Stimulated activated CD4-positive, alpha-beta T cell treated with anti-CD3 and anti-CD28 coated beads, Interleukin-4, amount 100 ng/mL, for 48 hours (primary cell): ENCODE measurements at places on chromosomes 12 and 14.
A peak's percentile ranks its signal among the peaks of the same experiment; 100 is the strongest.

GRCh38 chr14:105196265-105196960 is 15.3 kb upstream of the NUDT14 start:
- no peak for DNase-seq

- DNase-seq, result no peak
Measured at GRCh38 chr12:27048822-27049752, 26.7 kb downstream of the MED21 start.

- DNase-seq, result no peak
Measured at GRCh38 chr14:72292689-72293024, 360.4 kb downstream of the RGS6 start.

DNA sequence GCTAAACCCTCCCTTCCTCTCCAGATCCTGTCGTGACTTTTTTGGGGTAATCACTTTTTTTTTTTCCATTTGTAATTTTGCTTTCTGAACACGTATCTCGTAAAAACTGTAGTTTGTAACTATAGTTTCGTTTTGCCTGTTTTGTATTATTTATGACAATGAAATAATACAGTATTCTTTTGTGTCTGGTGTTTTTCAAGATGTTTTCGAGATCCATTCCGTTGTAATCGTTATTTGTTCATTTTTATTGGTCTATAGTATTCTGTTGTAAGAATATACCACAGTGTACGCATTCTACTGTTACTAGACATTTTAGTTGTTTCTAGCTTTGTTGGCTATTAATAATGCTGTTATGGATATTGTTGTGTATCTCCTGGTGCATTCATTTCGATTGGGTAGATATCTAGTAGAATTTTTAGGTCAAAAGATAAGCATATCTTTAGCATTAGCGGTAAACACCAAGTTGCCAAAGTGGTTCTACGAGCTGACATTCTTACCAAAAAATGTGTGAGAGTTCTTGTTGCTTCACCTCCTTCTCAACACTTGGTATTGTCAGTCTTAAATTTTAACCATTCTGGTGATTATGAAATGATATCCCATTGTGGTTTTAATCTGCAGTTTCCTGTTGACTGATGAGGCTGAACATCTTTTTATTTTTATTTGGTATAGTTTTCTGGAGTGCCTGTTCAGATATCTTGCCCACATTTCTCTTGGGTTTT is 92.3 kb upstream of the EVL start:
- DNase-seq, result no peak

DNA sequence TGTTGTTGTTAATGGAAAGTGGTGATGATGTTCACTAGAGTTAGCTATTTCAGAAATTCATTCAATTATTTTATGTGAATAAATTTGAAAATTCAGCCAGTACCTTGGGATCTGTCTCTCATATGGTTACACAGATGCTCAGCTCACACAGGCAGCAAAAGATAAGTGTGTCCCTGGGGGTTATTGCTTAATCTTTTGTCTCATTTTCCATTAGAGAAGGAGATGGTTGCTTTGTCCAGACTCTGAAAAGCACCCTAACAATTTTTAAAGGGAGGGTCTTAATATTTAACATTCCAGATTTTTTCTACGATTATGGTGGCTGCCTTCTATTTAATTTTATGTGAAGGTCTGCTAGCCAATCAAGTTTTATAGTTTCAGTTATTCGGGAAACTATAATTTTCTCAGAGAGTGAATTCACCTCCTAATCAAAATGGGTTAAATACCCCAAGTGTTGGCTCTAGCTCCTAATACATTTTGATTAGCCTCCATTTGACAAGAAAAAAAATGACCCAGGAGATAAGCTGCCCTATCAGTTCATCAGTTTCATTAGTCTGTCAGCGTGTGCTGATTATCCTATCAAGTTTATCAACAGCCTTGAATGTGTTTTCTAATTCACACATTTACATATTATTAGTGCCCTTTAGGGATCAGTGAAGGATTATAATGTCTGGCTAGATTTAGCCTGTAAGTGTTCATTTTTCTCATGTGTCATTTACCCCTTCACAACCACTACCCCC is 282.1 kb downstream of the TMTC2 start:
- no peak for DNase-seq

GRCh38 chr12:93838193-93838592 is 161.0 kb downstream of the CRADD start:
- no peak for DNase-seq

DNA sequence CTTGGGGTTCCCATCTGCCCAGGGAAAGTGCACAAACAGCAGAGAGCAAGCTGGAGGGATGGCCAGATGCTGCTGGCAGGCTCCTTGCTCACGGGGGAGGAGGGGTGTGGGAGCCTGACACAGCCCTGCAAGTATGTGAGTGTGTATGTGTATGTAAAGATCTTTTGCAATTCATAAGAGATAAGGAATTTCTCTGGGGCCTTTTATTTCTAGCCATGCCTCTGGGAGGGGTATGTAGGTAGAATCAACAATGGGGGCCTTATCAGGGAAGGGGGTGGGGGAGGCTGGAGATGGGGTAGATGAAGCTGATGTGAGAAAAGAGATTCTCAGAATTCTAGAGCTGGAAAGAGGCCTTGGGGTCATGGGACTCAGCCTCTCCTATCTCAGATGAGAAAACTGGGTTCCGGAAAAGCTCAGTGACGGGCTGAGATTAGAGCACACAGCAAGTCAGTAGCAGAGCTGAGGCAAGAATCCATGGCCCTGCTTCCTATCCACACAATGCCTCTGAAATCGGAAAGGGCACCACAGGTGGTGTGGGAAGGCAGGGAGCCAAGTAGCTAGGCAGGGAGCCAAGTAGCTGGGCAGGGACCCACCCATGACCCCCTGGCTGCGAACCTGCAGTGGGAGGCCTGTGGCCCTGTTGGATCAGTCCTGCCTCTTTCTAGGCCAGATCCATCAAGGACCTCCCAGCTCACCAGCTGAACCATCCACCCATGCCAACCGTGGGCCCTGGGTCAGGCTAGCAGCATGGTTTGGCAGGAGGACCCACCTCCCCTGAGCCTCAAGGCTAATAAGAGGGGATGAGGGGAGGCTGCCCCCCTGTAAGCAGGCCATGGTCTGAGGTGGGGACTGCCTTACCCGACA is 54.7 kb downstream of the PLEKHG3 start:
- DNase-seq, result no peak

DNA sequence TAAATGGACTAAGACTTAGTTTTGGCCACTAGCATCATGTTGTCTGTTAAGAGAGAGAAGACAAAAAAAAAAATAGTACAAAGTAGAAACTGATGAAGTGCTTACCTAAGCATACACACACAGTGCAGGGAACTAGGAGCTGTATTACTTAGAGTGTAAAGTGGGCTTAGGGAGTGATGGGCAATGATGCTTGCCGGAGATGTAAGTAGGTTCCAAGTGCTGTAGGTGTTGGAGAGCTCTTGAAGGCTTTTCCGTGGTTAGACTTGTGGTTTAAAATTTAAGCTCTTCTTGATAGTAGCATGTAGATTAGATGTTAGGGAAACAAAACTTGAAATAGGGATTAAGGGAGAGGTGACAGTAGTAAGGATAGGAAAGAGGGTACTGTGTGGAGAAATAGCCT is 34.7 kb downstream of the MIA2 start:
- no peak for DNase-seq

- DNase-seq, result no peak
Measured at GRCh38 chr12:122423258-122424165, 1.0 kb upstream of the CLIP1 start.

GRCh38 chr14:68932231-68932630 is 46.9 kb downstream of the ACTN1 start:
- no peak for DNase-seq

GRCh38 chr14:56754921-56755320 is 55.4 kb downstream of the OTX2 start:
- DNase-seq, result no peak

DNA sequence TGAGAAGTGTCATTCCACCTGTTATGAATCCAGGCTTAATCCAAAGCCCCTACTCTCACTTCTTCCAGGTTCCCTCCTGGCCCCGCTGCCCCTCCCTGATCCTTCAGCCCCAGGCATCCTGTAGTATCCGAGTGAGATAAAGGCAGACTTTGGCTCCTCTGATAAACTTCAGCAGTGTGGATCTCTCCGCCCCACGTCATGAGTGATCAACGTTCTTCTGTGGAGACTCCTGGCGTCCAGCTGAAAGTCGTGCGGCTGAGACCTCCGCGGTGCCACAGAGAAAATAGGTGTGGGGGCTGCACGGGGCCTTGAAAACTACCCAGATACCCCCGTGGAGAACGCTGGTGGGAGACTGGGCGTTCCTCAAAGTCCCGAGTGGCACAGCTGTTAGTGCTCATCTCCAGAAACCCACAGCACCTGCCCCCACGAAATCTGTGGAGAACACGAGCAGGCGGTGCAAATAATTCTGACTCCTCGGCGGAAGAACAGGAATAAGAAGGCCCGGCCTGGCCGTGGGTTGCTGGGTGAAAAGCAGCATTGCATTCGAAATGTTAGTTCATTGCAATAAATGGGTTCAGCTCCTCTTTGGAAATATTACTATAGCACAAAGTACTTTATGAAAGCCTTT is 180.0 kb upstream of the RGS6 start:
- no peak for DNase-seq

DNA sequence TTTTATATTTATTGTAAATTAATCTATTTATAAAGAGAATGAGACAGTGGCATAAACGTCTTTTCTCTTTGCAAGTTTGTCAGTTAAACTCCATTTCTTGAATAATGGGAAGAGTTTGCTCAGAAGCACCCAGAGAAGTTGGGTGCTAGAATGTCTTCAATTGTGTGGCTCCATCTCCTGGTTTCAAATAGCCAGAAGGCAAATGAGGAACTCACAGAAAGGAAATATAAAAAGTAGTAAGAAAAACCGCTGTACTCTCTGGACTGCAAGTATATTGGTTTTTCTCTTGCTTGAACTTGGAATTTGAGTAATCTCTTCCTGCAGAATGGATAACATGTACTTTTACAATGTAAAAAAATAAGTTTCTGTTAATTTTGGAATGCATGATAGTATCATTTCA is 217.5 kb downstream of the DPY19L2 start:
- no peak for DNase-seq

- DNase-seq, result peak; percentile 77
Measured at GRCh38 chr14:106790189-106791036, 1264.0 kb downstream of the TMEM121 start.

GRCh38 chr14:23371865-23372264 is 744 bp upstream of the IL25 start:
- DNase-seq, result no peak

DNA sequence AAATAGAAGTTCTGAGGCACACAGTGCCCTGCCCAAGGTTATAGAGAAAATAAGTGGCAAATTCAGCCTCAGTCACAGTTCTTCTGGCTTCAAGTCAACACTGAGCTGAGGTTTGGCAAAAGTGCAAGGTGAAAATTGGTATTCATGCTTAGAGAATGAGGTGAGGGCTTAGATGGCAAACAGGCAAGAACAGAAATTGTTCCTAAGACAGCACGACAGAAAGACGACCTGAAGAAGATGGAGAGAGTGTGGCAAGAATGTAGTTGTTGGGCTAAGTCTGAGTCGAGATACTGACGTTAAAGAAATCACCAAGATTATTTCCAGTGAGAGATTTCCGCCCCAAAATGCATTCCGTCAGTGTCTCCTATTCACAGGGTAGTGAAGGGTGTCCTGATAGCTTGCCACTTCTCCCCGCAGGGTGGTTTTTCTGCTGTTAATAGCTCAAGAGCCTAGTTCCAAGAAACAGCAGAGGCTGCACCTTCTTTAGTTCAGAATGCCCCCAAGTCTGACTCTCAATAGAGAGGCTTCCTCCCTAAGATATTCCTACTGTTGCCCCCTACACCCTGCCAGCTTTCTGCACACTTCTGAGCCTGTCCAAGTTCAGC is 260.8 kb upstream of the AMIGO2 start:
- no peak for DNase-seq

- no peak for DNase-seq
Measured at GRCh38 chr12:23376238-23376637, 573.2 kb downstream of the SOX5 start.

DNA sequence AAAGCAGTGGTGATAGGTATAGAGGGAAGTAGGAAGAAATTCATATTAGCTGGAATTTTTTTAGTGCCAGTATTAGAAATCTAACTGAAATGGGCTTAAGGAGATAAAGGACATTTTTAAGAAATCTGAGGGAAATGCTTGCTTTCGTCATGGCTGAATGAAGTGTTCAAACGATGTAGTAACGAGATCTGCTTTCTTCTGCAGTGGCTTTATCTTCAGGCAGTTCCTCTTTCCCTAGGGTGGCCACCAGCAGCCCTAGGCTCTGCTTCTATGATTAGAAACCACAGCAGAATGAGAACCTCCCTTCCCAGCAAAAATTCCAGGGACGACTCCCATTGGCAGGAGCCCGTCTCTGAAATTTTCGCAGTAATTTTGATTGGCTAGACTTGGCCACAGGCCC is 163.9 kb upstream of the FRMD6 start:
- DNase-seq, result no peak

DNA sequence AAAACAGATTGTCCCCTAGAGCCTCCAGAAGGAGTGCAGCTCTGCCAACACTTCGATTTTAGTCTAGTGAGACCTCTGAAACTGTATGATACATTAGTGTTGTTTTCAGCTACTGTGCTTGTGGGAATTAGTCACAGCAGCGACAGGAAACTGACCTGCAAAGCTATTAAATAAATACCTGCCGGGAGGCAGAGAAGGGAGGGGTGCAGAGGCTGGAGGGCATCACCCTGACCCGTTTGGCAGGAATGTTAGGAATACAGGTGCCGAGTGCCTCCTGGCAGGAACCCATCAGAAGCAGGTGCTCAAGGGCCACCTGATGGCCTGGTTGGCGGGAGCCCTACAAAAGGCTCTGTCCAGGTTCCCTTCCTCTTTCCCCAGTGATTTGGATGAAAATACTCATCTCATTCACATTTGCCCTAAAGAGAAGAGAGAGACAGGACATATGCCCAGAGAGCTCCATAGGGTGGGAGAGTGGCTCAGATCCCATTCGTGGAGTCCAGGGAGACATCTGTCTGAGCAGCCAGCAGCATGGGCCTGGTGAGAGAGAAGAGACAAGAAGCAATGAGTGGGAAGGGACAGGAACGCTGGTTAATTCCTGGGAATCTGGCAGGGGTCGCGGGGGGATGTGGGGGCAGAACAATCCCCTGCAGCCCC is 44.6 kb downstream of the C14orf132 start:
- DNase-seq, result no peak

- DNase-seq, result no peak
Measured at GRCh38 chr12:852864-853263, 96.6 kb downstream of the RAD52 start.

GRCh38 chr14:65260786-65261185 is 151.7 kb upstream of the FUT8 start:
- DNase-seq, result no peak

GRCh38 chr12:113655919-113656318 is 184.2 kb upstream of the LHX5 start:
- DNase-seq, result no peak

GRCh38 chr14:74852922-74853530 is 22.9 kb downstream of the PROX2 start:
- no peak for DNase-seq

DNA sequence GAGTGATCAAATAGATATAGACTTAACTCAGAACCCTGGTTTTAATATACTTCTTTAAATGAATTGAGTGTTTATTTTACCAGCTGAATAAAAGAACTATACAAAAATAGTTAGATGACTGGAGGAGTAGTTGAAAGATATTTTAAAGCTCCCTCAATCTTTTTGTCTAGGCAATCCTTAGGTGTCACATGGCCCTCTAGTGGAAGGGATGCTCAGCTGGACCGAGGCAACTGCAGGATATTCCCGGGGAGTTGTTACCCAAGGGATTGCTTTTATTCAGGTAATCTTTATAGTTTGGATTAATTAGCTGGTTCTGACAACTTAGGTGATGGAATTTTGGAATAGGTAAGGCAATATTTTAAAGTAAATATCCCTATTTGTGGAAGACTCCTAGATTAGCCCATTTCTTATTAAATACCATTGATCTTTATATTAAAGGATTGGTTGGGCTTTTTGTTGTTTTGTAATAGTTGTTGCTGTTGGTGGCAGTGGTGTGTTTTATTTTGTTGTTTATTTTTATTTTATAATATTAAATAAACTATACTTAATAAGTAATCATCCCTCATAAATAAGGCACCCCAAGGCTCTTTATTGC is 57.1 kb downstream of the ZDHHC17 start:
- DNase-seq, result no peak
